Left renal cortex interstitium (tissue), 4 donors: ENCODE measurements at places on chromosomes 3 and 15. TPM values are rescaled to one million over a fixed set of nuclear protein-coding genes. Genes with fewer than 3 reads are reported as not detected.

GRCh38 chr3:128902426-128902825 lies 23.0 kb downstream of the ACAD9 start:
- no peak for DNase-seq

RPL22L1 gene
- 101 TPM for polyA plus RNA-seq

DNA sequence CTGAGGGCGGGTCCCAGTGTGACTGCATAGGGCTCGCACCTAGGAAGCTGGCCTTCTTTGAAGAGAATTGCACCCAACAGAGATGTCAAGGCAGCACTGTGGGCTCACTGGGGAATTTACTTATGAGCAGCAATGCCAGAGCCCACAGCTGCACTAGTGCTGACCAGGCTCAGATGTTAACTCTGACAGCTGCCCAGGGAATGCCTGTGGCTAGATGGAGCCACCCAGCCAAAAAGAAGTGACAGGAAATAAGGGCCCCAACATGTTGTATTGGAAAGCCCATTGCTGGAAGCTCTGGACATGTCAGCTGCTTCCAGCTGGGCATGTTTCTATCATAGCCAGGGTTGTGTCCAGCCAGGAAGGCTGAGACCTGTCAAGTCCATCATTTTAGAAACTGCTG lies 90.9 kb upstream of the ZNF280D start:
- DNase-seq: no peak

DNA sequence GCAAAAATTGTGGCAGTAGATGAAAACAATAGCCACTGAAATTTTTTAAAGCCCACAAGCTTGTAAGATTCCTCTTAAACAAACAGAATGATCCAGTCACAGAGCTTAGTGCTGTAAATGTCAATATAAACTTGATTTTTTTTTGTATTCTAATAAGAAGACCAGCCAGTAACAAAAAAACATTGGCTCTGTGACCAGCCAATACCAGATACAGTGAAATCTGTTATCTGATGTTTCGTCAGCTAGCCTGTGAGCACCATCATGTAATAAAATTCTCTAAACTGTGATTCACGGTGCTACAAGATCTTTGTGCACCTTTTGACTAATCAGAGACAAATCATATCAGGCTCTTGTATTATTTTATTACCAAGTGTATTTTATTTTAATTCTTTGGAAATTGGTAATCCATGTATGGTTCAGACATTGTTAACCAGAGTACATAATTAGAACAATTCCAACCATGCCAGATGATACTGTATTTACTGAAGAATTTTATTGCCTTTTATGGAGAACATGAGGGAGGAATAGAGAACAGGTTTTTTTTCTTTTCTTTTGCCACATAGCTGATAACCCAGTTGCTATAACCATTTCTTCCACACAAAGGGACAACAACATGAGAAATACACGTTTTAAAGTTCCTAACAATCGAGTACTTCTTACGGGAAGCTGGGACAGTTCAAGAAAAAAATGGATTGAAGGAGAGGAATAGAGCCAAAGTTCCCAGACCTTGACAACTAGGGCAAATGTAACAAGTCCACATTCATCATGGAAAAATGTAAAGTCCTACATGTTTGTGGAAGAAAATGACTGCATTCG lies 71.9 kb downstream of the FILIP1L start:
- DNase-seq: no peak

FXR1 gene
- polyA plus RNA-seq: 226 TPM

DNA sequence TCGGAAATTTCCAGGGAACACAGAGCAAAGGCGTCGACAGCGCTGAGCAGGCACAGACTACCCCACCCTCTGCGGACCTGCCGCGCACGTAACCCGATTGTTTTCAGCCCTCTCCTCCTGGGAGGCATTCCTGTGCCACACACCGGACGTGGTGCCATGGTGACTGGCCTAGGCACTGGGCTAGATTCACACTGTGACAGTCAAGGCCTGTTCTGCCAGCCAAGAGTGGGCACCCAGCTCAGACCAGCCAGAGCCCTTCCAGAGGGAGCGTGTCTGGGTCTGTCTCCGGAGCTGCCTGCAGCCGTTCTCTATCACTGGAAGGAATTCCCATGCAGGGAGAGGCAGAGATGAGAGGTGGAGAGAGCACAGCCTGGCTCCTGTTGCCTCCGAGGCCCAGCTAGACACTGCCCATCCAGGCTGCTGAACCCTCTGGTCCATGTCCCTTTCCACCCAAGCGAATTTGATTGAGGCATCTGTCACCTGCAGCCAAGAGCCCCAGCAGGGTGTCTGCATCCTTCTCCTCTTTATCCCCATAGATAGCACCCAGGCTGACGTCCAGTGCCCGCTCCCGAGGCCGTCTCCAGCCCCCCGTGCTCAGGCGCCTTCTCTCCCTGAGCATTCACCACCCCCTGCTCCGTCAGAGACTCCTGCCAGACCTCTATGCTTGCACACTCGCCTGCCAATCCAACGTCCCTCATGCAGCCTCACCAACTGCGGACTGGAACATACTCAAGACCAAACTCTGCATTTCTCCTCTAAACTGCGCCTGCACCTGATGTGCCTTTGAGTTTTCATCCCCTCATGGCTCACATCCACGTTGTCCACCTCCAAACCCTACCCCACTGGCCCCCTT lies 267.5 kb downstream of the OCA2 start:
- no peak for DNase-seq

GRCh38 chr3:40267937-40268724 lies 41.4 kb upstream of the EIF1B start:
- DNase-seq: no peak

DNA sequence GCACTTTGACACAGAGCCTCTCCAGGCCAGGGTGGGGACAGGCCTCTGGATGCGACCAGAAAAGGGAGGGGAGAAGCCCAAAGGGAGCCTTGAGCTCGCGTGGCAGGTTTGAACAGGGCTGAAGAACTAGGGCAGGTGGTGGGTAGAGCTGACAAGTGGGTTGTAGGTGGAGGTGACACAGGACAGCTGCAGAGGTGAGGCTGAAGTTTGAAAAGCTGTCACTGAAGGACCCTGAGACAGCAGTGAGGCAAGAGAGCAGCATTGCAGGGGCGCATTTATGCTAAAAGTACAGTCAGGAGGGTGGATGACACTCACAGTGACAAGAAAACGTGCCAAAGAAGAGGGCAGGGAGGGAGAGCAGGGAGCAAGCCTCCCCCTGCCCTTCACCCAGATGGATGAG lies 21.8 kb upstream of the EPB42 start:
- no peak for DNase-seq

LSAMP gene
- 11.7 TPM for polyA plus RNA-seq

FOXB1 gene
- polyA plus RNA-seq: not detected

PLA2G4E gene
- 0.03 TPM for polyA plus RNA-seq

CPEB1 gene
- 3.1 TPM for polyA plus RNA-seq

FETUB gene
- polyA plus RNA-seq: 0.48 TPM

GRCh38 chr3:133765256-133765655 lies 19.1 kb downstream of the TF start:
- DNase-seq: no peak

GRCh38 chr15:88204584-88204983 lies 52.0 kb downstream of the NTRK3 start:
- no peak for DNase-seq

GRCh38 chr3:190696777-190697501 lies 165.6 kb downstream of the GMNC start:
- no peak for DNase-seq

DNA sequence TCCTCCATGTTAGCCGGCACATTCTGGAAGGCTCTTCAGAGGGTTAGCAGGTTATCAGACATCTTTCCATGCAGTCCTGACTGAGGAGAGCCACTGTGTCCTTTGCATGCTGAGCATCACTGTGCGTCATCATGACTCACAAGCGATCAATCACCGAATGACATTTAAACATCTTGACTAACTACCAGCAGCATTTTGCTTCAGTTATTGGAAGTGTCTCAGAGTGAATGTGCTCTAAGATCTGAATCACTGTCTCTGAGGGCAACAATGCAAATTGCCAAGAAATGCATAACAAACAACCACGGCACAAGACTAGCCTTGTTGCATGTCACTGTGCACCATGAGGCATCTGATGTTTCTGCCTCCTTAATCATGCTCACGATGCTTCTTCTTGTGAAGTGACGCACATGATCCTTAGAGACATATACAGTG lies 18.3 kb upstream of the ATP8B4 start:
- no peak for DNase-seq

TIGIT gene
- 0.08 TPM for polyA plus RNA-seq

GRCh38 chr15:93268066-93268465 lies 179.1 kb upstream of the RGMA start:
- DNase-seq: no peak

- no peak for DNase-seq
Measured at GRCh38 chr15:64122936-64123351, 27.2 kb downstream of the SNX1 start.

- DNase-seq: no peak
Measured at GRCh38 chr3:176120507-176120906, 1076.8 kb downstream of the TBL1XR1 start.

- DNase-seq: no peak
Measured at GRCh38 chr3:171404376-171404967, 55.7 kb downstream of the TNIK start.
